ENCODE measurements at places on chromosomes 1 and 21.

GRCh38 chr1:109969146-109969829 is 15.3 kb upstream of the AHCYL1 start:
- DNase-seq: peak; percentile 61

- no peak for DNase-seq
Observed at GRCh38 chr1:27077968-27078367, 65.3 kb upstream of the TENT5B start.

- no peak for DNase-seq
Observed at GRCh38 chr1:200588698-200589097, 31.9 kb downstream of the KIF14 start.

GRCh38 chr1:184017306-184017705 is 20.2 kb downstream of the COLGALT2 start:
- DNase-seq: no peak

GRCh38 chr21:41098481-41099042 is 69.4 kb upstream of the BACE2 start:
- DNase-seq: no peak

DNA sequence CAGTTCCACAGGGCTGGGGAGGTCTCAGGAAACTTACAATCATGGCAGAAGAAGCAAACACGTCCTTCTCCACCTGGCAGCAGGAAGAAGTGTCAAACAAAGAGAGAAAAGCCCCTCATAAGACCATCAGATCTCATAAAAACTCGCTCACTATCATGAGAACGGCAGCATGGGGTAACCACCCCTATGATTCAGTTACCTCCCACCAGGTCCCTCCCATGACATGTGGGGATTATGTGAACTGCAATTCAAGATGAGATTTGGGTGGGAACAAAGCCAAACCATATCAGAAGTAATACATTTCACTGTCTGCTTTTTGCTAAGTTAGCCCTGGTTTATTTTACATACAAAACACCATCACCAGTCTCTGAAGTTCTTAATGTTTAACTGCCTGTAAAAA is 68.5 kb downstream of the RBM11 start:
- no peak for DNase-seq

DNA sequence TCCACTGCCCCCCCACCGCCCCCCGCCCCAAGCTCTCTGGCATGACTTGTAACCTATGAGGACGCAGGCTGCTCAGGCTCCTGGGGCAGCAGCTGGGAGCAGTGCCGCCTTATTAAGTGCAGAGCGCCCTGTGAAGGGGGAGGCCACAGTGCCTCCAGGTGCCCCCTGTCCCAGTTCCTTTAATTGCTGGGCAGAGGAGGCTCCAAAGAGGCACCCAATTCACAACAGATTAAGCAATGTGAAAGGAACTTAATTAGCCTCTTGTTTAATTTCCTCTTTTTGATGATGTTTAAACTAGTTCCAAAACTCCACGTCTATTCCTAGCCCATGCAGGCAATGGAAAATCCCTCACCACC is 3.0 kb downstream of the RXFP4 start:
- no peak for DNase-seq

- peak; percentile 33 for DNase-seq
Observed at GRCh38 chr1:69836971-69837636, 269.4 kb downstream of the LRRC7 start.

DNA sequence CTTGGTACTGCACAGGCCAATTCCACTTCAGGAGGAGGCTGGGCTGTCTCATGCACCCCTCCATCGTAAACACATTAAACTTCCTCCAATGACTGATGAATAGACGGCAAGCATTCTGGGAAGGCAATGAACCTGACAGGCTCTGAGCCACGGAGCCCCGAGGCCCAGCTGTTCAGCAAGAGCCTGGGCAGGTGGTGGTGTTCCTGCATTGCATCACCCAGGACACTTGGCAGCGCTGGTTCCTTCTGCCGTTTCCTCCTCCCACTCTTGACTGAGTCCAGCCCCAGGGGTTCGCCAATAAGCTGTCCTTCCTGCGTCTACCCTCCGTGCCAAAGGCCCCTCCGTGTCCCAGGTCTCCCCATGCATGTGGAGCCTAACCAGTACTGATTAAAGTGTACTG is 109.8 kb downstream of the JAK1 start:
- DNase-seq: no peak

- DNase-seq: no peak
Observed at GRCh38 chr1:29808141-29808995, 572.0 kb downstream of the PTPRU start.

DNA sequence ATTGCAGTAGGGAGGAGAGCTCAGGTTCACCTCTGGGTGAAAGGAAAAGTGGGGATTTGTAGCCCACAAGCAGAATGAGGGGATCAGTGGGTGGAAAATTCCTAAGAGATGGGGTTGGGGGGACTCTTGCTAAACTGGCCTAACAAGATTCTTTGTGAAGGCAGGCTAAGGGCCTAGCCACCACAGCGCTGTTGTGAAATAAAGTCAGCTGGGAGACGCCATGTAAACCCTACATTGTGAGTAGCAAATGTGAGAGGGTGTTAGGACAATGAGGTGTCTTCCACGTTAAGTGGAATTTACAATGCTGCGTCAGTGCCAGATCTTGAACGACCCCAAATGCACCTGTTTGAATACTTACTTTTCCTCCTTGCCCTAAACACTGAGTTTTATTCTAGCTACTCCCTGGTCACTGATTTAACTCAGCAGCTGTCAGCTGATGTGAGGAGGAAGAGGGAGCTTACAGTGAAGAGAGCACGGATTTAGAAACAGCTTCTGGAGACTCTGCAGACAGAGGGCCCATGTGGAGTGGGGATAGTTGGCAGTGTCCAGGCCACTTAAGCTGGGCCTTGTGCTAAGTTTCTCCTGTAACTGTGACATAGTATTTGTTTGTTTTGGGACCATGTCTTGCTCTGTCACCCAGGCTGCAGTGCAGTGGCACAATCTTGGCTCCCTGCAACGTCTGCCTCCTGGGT is 17.3 kb downstream of the PDPN start:
- DNase-seq: no peak

- no peak for DNase-seq
Observed at GRCh38 chr1:170415710-170416372, 116.1 kb upstream of the GORAB start.

GRCh38 chr1:170200161-170200560 is 54.4 kb downstream of the NTMT2 start:
- no peak for DNase-seq

DNA sequence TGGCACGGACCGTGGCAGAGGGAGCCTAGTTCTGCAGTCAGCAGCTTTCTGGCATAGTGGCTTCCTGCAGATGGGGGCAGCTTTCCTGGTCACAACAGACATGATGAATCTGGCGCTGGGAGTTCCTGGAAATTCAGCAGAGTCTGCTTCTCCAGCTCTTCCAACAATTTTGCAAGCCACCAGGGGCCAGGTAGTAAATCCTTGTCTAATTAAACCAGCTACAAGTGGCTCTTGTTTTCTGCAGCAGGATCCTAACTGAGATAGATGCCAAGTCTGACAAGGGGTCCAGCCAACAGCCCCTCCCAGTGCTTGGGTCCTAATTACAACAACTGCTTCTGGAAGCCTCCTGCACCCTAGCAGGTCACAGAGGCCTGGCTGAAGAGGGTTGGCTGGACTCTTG is 35.8 kb downstream of the TRIM62 start:
- DNase-seq: no peak

DNA sequence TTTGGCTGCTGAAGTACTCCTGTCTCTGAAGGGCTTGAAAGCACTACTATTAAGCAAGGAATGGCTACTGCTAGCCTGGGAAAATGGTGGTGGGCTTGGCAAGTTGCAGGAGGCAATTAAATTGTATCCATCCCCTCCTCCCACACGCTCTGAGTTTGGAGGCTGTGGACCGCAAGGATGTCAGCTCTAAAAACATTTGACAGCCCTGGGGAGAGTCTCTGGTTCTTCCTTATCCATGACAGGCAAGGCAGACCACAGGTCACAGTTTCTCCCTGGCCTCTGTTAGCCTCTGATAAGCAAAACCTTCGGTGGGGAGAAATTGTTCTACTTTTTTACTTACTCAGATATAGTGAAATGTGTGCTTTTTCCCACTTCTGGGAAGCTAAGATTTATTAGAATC is 46.6 kb downstream of the S1PR1 start:
- DNase-seq: no peak

DNA sequence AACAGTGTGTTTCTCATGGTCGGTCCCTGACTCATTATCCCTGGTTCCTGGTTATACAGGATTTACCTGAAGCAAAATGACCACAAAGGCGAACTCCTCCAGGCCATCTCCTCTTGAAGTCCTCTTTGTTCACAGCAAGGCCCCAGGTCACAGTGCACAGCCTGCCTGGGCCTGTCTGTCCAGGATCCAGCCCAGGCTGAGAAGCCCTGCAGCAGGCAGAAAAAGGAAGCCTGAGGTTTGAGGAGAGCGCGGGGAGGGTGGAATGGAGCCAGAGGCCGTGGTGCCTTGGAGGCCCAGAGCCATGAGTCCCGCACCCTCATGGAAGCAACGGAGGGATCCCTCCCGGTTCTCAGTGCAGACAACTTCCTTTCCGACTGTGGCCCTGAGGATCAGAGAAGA is 136.8 kb upstream of the IRF2BP2 start:
- no peak for DNase-seq

- no peak for DNase-seq
Observed at GRCh38 chr1:166197597-166197996, 30.8 kb upstream of the FAM78B start.

GRCh38 chr1:150406483-150406882 is 42.5 kb downstream of the RPRD2 start:
- DNase-seq: no peak

GRCh38 chr1:68223687-68224086 is 8.6 kb downstream of the WLS start:
- DNase-seq: no peak

DNA sequence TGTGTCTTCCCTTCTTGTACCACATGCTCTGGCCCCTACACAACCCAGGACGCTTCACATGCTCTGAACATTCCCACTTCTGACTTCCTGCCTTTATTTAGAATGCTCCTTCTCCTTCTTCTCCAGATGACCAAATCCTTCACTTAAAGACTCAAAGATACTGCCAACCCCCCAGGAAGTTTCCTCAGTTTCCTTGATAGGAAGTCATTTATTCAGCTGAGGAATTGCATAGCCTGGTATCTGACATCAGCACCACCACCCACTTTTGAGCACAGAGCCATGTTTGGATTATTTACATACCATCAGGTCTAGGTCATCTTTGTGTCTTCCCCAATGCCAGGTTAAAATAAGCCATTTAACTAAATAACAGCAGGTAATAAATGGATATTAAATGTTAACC is 42.4 kb downstream of the GFI1 start:
- peak; percentile 19 for DNase-seq

DNA sequence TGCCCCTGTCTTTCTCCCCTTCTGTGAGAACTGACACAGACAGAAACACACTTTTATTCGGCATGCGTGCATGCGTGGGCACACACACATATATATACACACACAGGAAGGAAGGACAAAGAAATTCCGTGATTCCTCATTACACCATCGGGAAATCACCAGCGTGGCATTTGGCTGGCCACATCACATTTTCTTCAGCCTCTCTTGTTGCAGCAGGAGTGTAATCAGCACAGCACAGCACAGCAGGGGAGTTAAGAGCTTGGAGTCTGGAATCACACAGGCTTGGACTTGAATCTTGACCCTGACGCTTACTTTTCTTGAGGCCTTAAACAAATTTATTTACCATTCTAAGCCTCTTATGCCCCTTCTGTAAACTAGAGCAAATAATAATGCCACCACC is 45.3 kb upstream of the EPHA8 start:
- no peak for DNase-seq

GRCh38 chr21:45318556-45319404 is 31.1 kb upstream of the POFUT2 start:
- no peak for DNase-seq

DNA sequence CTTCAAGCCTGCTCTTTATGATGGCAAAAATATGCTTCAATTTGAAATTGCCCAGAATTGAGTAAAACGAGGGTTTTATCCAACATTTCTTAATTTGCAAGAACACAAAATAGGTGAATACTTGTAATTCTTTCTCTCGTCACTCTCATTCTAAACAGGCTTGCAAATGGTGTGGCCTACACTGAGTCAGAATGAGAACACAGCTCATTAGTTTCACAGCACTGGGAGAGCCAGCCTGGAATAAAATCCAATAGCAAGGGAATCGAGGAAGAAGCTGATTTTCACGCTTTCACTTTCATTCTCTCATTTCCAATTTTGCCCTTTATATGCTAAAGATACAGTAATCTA is 537.5 kb downstream of the LTN1 start:
- DNase-seq: no peak

DNA sequence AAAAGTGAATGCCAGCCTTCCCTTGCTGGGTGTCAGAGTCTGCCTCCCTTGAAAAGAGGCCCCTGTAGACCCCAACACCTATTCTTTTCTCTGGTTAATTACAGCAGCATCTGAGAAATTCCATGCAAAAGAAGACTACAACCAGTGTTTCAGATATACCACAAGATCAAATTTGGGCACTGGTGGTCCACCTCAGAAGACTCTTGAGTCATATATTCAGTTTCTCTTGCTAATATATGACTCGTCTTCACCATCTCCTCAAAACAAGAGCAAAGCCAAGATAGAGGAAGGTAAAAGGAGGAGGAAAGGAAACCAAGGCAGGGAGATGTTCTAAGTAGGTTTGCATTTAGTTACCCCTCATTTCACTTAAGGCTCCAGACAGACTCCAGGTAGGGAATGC is 259.9 kb downstream of the ZNF648 start:
- DNase-seq: no peak

GRCh38 chr1:248787430-248787829 is 31.9 kb upstream of the LYPD8 start:
- DNase-seq: no peak
